AG10803 (cell line): ENCODE measurements at places on chromosomes 5 and 9.

DNA sequence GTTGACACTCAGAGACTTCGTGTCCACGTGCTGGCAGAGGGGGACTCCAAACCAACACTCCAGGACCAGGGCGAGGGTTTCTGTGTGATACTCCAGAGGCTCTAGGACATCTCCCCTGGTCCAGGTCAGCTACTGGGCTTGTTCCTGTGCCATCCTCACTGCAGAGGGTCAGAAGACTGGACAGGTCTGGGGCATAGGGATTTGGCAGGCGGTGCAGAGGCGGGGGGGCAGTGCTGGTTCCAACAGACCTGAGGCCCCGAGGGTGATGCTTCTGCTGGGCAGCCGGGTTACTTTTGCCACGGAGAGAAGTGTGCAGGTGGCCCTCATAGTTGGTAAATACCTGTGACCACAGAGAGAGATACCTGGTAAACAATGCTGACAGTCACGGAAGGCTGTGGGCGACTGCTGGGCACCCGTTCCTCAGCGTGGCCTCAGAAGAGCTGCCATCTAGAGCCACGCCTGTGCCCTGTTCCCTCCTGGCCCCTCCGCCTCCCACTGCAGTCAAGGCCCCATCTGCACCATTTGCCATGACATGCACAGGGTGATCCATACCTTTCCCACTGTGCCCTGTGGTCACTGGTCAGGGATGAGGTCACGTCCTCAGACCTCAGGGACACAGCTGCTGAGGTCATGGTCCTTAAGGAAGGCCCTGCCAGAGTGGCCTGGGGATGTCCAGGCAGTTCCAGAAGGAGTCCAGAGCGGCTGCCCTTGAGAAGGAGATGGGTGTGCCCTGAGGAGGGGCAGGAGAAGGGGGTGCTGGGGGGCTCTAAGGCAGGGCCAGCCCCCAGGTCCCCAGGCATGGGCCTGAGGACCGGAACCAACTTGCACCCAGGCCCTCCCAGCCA is 30.0 kb downstream of the TRIP13 start:
- DNase-seq: no peak

GRCh38 chr9:83433846-83434245 is 104.4 kb downstream of the FRMD3 start:
- no peak for DNase-seq

- no peak for DNase-seq
Measured at GRCh38 chr9:83069651-83070050, 6.7 kb upstream of the RASEF start.

GRCh38 chr5:155750571-155750970 is 576.4 kb upstream of the SGCD start:
- peak; percentile 19 for DNase-seq

GRCh38 chr9:137739371-137740309 is 120.8 kb downstream of the EHMT1 start:
- DNase-seq: no peak

DNA sequence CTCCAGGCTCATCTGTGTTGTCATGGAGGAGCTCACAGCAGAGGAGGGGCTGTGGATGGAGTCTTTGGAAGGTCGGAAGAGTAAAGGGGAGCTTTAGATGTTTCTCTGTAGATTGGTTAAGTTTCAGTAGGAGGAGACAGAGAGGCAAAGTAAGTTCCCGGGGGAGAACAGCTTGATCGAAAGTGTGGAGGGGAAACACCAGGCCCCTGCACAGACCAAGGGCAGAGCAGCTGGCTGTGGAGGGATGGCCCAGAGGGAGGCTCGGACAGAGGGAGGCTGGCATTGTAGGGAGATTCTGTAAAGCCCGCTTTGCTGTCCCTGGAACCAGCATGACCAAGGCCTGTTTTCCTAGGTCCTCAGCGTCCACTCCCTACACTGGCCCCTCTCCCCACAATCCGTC is 5.3 kb upstream of the OR2V2 start:
- no peak for DNase-seq

DNA sequence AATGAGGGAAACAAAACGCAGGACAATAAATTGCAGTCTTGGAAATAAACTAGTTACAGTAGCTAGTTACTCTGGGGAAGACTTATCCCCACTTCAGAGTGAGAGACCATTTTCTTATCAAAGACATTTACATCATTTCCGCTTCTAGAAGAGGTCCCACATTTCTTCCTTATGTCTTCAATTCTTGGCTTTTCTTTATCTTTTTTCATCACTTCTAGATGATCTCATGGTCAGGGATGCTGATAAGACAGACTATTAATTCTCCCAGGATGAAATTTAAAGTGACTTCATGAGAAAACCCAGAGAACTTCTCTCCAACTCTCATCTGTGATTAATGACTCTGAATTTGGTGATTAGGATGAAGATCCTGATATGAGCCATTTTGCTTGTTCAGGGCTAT is 229.1 kb downstream of the MTRR start:
- DNase-seq: no peak

DNA sequence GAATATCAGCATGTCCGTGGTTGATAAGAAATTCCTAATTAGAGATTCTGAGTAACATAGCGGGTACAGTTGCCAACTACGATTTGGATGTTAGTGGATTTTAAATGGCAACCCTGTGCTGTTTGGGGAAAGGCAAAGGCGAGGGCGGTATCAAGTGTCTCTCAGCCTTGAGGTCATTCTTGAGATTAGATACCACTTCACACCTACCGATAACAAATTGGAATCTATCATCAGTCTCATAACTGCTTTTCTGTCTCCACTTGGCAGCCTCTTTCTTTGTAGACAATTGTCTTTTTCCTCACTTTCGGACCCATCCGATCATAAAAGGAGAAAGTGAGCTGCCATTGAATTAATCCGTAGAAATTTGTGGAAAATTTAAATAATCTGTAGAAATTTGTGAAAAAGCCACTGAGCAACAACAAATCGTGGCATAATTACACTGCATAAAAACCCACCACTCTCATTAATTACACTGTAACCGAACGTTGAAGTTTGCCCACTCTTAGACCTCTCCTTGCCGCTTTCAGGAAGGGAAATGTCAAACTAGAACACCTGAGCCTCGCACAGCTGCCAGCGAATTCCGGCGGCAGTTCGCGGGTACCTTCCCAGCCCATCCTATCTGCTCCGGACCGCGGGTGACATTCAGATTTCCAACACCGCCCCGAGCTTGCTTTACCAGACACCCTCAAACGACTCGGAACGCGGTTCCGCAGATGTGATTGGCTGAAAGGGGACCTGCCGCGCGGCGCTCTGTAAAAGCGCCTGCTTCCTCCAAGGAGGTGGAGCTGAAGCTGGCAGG is 849 bp upstream of the RGMB start:
- DNase-seq: no peak

DNA sequence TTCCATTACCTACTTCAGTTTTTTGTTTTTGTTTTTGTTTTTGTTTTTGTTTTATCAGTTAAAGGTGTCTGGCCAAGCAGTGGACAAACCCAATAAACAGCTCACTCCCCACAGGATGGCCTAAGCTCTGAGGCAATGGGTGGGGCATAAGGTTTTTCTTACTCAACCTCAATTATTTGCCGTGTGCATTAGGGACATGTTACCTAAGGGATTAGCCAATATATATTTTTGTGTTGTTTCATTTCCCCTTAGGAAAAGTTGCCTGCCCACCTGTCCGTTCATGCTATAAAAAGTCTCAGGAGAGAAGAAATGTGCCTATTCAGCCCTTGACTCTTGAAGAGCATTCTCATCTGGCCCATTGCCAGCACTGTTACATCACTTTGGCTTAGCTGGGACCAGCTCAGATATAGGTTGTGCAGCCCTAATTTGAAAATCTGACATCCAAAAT is 7.3 kb downstream of the SH3RF2 start:
- DNase-seq: no peak

GRCh38 chr9:32672469-32672868 is 37.0 kb upstream of the TAF1L start:
- peak; percentile 87 for DNase-seq

GRCh38 chr9:71333321-71333720 is 211.9 kb upstream of the TRPM3 start:
- no peak for DNase-seq

GRCh38 chr5:31559942-31560341 is 27.8 kb downstream of the C5orf22 start:
- no peak for DNase-seq

- DNase-seq: no peak
Measured at GRCh38 chr5:32421075-32421474, 23.5 kb downstream of the ZFR start.

- DNase-seq: no peak
Measured at GRCh38 chr9:70881333-70881732, 240.1 kb downstream of the TRPM3 start.

GRCh38 chr9:127570533-127571111 is 41.5 kb upstream of the STXBP1 start:
- no peak for DNase-seq

- DNase-seq: no peak
Measured at GRCh38 chr9:130111786-130112537, 58.3 kb downstream of the GPR107 start.

- no peak for DNase-seq
Measured at GRCh38 chr9:69171049-69171448, 3.0 kb upstream of the TJP2 start.

- DNase-seq: no peak
Measured at GRCh38 chr5:92126182-92126581, 743.1 kb upstream of the ARRDC3 start.

DNA sequence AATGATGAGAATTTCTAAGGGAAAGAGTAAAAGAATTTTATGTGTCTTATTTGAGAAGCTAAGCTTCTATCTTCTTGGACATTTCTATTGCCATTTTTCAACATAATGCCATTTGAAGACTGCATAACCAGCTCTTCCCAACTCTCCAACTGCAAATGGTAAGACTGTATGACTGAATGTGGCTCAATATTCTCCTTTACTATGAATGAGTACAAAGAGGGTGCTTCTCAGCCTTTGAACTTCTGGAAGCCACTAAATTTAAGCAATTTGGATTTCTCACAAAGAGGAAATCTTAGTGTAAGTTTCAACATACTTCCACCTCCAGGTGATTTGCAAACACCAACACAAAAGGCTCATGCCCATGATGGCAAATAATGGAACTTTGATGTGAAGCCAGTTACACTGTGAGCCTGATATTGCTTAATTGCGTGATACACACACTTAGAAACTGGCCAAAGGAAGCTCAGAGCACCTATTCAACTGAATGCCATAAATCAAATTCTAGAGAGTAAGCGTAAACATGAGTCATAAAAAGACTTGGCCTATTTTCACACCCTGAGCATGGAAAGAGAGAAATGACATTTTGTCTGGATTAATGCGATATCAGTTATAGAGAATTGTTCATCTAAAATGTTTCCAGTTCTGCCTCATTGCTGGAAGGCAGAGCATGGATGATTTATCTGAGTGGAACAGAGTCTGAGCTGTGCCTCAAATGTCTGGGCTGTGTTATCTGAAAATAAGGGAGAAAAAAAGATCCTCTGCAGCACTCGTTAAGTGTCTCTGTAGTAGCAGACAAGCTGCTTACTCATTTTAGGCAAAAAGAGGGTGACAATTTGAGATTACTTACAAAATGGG is 145.3 kb downstream of the PLK2 start:
- no peak for DNase-seq

GRCh38 chr9:2962471-2963172 is 118.7 kb upstream of the PUM3 start:
- DNase-seq: no peak

DNA sequence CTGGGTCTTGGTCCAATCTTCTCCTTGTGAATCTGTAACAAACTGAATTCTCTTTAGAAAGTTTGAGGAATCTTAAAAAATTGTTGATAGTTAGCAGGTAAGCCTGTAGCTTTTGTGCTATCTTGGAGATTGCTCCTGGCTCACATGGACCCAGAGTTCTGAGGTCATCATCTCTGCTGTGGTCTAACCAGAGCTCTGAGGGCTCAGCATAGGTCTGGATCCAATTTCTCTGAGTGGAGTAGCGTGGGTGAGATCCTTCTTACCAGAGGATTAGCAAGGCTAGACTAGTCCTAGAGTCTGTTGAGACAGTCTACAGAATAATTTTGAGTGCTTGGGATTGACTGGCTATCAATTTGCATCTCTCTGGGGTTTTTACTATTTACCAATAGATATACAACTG is 60.5 kb upstream of the IL6ST start:
- peak; percentile 37 for DNase-seq

DNA sequence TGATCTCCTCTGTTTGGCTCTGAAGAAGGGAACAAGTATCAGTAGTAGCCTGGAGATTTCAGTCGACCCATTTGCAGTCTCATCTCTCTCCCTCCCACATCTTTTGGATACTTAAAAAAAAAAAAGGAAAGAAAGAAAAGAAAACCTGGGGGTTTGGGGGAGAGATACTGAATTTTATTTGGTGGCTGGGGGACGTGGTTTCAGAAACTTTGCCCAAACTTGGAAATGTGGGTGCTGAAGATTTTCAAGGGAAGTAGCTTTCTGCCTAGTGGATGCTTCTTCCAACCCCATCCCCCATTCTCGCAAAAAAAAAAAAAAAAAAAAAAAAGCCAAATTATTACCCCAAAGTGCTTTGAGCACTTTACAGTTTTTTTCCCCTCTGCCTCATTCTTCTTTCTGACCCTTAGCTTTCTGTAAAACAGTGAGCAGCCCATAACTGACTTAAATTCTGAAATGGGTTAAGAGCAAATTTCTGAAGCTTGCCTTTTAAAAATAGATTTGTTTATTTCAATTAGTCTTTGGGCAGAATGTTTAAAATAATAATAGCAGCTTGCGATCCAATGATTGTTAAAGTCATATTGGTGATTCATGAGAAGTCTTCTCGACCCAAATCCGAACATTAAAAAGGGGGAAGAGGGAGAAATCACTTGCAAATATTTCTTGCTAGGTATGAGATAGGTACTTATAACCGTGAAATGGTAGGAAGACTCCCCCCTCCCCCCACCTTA is 894 bp downstream of the FST start:
- peak; percentile 59 for DNase-seq

GRCh38 chr5:98519571-98519970 is 253.9 kb upstream of the RGMB start:
- DNase-seq: peak; percentile 43

DNA sequence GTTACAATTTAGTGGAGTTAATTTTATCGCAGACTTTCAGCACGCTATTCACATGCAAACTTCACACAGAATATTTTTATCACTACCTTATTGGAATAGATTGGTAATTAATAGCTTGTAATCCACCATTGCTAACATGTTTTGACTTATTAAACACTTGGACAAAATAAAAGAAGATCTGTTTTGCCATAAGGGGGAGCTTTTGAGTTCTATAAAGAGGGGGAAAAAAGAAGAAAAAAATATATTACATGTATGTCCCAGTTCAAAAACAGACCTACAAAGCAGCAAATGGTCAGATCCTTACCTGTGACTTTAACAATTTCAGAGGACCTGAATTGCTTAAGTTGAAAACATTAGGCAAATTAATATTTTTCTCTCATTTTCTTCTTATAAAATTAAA is 1.2 kb upstream of the PAPPA start:
- DNase-seq: peak; percentile 75

DNA sequence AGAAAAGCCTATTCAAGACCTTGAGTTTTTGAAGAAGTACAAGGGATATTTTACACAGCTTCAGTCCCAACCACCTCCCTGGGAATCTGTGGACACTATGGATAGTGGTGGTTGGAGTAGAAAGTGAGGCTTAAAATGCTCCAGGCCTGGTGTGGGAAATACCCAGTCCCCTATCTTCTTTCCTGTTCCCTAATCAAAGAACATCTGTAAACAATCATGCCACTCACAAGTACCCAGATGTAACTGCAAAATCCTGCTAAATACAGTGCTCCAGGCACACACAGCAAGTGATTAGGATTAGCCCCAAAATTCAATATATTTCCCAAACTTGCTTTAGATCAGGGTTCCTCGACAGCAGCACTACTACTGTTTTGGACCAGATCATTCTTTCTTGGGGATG is 46.0 kb upstream of the TMEM215 start:
- DNase-seq: no peak
